ENCODE measurements at places on chromosomes 1 and 21.

DNA sequence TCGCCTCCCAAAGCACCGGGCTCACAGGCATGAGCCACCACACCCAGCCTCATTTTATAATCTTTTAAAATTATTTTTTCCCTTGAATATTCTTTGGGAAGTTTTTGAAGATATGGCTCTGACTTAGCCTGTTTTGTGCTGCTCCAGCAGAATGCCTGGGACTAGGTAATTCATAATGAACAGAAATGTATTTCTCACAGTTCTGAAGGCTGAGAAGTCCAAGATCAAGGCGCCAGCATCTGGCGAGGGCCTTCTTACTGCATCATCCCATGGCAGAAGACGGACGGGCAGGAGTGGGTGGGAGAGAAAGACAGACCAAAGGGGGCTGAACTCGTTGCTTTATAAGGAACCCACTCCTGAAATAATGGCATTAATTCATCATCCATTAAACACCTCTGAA is 99.0 kb upstream of the SLC25A33 start:
- no peak for DNase-seq

- no peak for DNase-seq
Observed at GRCh38 chr1:1020415-1021009, 592 bp downstream of the AGRN start.

GRCh38 chr1:114263343-114263742 is 109.7 kb upstream of the SYT6 start:
- DNase-seq, result no peak

GRCh38 chr1:178869119-178869697 is 1.7 kb downstream of the ANGPTL1 start:
- peak; percentile 21 for DNase-seq

DNA sequence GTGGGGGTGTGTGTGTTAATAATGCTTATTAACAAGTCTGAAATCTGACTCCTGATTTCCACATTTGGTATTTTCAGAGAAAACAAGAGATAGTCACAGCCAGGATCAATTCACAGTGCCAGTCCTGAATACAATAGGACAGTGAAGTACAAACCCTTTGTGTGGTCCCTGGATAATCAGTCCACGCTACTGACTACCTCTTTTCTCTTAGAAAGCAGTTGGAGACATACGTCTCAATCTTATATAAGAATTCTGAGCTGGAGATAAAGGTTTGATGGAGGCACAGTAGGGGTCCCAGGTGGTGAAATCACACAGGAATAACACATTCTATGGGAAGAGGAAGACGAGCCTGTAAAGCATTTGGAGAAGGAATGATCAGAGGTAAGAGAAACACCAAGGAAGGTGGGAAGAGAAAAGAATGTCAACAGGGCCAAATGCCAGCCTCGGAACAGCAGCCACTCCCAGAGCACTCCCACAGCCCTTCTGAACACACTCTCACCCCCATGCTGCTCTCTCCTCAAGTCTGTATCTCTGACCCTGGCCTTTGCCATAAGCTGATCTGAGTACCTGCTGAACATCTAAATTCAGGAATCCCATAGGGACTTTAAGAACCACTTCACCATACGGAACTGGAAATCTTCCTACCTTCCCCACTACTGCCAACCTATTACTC is 48.6 kb downstream of the TRAF5 start:
- DNase-seq, result no peak

- no peak for DNase-seq
Observed at GRCh38 chr1:227736814-227737432, 1.7 kb downstream of the SNAP47 start.

- DNase-seq, result peak; percentile 4
Observed at GRCh38 chr1:1122981-1123480, 7.1 kb upstream of the C1orf159 start.

DNA sequence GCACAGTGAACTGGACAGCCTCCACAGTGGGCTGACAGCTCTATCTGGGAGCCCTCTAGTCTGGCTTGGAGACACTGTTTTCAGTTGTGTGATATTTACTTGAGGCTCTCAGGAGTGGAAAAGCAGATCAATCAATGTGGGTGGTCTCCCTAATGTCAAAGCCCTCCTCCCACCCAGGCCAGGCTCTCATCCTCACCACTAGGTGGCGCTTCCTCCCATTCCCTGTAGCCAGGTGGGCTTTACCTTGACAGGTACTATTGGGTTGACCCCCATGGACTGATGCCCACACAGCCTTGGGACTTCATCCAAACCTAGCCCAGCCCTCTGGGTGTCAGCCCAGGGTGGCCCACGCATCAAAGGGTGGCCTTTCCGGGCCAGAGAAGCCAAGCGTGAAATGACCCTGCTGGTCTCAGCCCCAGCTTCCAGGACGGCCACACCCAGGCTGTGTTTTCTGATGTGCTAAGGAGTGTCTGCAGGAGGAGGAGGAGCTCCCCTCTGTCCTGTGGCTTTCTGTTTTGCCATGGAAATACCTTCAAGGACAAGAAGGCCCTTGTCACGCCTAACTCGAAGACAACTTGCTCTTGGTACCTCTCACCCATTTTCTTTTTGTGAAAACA is 54.0 kb downstream of the CLIC6 start:
- no peak for DNase-seq

DNA sequence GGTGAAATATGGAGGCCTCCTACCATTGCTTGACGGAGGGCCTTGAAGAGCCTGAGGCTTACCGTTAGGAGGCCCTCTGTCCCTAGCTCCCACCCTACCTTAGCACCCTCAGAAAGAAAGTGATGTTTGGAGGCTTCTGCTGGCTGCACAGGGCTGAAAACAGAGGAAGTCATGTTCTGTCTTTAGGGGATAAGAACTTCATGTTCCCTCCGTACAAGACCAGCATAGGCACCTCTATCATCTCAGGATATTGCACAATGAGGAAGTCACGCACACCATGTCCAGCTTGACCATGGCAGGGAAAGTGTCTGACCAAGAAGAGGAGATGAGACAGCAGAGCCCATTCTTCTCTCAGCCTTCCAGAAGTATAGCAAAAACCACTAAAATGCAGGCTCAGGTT is 13.8 kb downstream of the ADORA3 start:
- no peak for DNase-seq

DNA sequence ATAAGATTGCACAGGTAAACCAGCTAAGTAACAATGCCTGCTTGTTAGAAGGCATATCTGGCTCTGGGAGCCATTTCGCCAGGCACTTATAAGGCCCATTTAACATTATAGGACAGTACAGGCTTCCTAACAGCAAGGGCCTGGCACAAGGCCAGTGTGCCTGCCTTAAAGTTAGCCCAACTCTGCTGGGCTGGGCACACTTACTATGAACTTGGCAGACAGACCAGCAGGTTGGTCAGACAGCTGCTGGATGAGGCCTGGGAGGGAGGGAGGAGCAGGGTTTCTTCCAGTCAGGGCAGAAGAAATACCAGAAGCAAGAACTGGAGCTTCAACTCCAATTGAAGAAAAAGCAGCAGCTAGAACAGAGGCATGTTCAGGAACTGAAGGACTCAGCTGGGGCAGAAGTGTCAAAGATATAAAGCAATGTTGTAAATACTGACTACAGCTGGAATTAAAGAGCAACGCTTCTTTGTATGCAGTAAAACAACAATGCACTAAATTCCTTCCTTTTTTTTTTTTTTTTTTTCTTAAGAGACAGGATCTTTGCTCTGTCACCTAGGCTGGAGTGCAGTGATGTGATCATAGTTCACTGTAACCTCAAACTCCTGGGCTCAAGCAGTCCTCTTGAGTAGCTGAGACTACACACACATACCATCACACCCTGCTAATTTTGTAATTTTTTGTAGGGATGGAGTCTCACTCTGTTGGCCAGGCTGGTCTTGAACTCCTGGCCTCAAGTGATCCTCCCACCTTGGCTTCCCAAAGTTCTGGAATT is 4.9 kb downstream of the CACHD1 start:
- no peak for DNase-seq

DNA sequence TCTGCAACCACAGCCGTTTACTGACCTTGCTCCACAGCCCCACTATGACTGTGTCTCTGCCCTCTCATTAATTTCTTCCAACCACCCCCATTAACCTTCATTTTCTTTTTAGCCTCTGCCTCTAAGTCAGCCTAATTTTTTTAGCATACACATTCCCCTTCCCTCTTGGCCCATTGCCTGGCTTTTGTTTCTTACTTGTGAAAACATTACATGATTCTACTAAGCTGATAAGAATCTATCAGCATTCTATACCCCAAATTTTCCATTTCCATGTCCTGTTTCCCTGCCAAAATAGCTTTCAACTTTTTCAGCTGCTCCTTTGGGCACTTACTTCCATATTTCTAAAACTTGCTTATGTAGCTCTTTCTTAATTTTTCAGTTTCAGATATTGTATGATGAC is 79.8 kb downstream of the PCP4 start:
- DNase-seq, result no peak

DNA sequence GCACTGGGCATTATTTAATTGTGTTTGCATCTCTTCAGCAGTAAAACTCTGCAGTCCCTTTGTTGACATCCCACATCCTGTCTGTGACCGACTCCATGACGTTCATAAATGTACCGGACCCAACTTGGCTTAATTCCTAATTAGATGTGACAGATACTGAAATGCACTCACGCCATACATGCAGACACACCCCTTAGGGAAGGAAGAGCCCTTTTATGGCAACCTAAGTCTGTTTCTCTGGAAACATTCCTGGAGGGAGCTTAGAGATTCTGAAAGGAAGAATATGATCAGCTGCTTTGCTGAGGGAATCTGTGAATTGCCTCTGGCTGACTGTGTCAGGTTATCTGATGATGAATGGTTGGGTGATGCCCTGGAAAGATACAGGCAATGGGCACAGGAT is 33.4 kb downstream of the ADAMTS5 start:
- DNase-seq, result no peak

DNA sequence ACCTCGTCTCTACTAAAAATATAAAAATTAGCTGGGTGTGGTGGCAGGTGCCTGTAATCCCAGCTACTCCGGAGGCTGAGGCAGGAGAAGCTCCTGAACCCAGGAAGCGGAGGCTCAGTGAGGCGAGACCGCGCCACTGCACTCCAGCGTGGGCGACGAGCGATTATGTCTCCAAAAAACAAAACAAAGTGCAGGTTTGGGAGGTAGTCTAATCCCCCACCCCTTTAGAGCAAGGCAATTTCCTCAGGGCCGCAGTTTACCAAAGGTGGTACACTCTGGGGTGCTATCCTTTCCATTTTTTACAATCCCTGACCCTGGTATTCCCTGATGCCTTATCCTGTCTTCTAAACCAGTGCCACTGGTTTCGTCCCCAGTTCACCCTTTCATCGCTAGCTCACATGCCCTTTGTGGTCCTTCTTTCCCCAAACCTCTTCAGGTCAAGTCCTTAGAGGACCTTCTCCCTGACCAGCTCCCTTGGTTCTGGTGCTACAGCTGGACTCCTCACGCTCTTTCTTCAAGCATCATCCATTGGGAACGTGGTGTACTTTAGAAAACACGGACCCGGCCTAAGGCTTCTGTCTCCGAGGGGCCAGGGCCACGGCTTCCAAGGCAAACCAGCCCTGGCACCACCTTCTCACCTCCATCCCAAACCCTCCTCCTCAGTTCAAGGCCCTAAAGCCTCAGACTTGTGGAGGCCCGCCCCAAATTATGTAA is 873 bp downstream of the IFT25 start:
- no peak for DNase-seq

- no peak for DNase-seq
Observed at GRCh38 chr1:27489501-27489972, 430 bp downstream of the WASF2 start.

GRCh38 chr1:175070818-175071217 is 3.2 kb downstream of the TNN start:
- no peak for DNase-seq

GRCh38 chr1:233598891-233599541 is 14.9 kb upstream of the KCNK1 start:
- DNase-seq, result no peak

Measured in BJ (cell line).